ENCODE measurements at places on chromosomes 7 and 10.

GRCh38 chr10:79268742-79269141 lies 78.5 kb upstream of the PPIF start:
- no peak for DNase-seq

DNA sequence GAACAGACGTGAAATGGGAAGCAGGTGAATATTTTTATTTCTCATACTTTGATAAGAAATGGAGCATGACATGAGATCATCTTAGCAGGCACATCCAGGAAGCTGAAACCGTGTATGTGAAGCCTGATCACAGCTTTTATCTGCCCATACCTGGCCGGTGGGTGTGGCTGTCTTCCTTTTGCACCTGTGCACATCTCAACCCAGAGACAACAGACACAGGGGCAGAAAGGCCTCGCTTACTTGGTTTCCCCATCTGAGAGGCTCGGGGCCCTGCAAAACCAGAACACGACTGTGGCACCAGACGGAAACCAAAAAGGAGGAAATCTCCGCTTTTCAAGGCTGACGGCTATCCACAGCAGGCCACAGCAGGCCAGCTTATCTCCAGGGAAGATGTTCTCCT lies 116.4 kb downstream of the TCERG1L start:
- no peak for DNase-seq

DNA sequence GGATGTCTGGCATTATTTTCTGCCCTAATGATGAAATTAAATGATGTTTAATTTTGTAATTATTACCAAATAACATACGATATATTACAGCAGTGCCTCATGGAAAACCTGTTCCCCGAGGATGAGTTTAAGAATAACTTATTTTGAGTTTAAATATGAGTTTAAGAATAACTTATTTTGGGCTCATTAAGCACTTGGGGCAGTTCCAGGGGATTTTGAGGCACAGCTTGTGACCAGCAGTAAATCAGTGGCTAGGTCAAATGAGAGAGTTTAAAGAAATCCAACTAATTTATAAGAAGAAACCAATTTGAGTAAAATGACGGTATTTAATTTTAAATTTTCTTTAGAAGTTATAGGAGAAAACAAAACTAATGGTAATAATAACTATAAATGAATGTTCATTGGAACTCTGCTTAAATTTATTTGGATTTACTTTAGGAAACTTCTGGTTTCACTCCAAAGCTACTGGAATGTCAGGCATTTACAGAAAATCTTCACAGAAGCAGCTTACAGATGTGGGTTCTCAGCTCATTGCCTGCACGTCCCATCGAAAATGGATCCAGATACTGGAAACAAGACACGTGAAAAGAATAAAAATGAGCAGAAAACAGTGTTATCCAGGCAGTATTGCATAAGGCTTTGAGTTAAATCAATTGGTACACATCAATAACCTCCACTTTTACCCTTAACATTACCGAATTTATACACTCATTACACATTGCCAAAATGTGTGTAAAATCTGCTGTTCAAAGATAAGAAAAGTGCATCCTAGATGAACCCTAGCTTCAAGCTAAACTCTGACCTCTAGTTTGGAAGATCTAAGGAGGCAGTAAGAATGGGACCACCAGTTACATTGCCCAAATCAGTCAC lies 784.5 kb upstream of the IGFBP3 start:
- no peak for DNase-seq

GRCh38 chr10:36446881-36447280 lies 678.5 kb upstream of the ANKRD30A start:
- DNase-seq = no peak

GRCh38 chr10:61284222-61284890 lies 168.8 kb downstream of the TMEM26 start:
- peak; percentile 46 for DNase-seq

DNA sequence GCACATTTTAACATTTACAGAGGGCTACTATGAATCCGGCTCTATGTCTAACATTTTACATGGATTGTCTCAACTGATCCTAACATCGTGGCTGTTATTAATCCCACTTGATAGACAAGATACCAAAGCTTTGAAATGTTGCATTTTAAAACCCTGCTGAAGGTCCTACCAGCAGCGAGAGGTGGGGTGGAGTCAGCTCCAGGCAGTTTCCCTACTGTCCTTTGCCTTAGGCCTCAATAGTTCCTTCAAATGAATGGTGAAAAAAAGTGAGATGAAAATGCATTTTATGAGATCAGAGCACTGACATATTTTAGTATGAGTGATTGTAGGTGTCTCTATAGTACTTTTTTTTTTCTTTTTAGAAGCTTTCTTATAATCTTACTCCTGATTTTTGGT lies 26.6 kb downstream of the BAIAP2L1 start:
- DNase-seq = no peak

DNA sequence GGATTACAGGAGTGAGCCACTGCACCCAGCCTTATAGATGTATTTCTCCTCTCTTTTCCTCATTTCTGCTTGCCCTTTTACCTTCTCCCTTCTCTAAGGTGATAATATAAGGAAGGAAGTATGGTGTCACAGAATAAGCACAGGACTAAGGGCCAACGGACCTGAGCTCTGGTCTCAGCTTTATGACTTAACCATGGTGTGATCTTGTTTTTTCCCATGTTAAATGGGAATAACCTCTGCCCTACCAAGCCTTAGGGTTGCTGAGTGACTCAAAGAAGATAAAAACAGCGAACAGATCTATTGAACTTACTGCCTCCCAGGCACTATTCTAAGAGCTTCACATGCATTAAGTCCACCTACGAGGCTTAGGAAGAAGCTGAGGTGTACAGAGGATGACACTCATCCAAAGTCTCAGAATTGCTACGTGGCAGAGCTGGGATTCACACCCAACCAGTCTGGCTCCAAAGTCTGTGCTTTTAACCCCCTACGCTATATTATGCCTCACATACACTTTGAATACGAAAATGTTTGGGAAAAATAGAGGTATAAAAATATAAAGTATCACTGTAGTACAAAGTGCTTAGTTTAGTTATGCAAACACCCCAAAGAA lies 5.6 kb downstream of the UROS start:
- DNase-seq = no peak

DNA sequence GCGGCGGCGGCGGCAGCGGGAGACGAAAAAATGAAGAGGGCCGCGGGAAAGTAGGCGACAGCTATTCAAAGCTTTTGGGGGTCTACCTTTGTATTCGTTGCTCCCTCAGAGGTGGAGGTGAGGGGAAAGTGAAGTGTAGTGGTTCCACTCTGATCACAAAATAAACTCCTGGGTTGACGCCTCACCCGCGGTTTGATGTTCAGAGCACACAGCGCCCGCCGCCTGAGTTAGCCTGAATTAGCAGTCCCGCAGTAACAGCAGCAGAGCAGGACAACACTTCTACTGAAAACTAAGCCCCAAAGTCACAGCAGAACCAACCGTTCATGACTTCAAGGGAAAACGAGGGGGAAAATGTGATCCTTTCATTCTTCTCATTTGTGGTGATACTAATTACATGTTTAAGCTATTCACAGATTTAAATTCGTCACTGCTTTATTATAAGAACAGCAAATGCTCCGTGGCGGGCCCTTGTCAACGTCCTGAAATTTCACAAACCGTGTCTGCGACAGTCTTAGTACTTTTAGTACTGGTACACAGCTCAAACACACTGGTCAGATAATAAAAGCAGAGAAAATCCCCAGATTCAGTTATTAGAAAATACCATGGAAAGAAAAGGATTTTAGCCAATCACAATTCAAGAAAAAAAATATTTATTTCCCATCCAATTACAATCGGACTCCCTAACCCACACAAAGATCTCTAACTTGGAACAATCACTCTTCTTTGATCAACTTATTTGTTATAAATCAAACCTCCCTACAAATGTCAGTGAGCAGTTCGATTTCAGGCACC lies 563 bp upstream of the JMJD1C start:
- no peak for DNase-seq

DNA sequence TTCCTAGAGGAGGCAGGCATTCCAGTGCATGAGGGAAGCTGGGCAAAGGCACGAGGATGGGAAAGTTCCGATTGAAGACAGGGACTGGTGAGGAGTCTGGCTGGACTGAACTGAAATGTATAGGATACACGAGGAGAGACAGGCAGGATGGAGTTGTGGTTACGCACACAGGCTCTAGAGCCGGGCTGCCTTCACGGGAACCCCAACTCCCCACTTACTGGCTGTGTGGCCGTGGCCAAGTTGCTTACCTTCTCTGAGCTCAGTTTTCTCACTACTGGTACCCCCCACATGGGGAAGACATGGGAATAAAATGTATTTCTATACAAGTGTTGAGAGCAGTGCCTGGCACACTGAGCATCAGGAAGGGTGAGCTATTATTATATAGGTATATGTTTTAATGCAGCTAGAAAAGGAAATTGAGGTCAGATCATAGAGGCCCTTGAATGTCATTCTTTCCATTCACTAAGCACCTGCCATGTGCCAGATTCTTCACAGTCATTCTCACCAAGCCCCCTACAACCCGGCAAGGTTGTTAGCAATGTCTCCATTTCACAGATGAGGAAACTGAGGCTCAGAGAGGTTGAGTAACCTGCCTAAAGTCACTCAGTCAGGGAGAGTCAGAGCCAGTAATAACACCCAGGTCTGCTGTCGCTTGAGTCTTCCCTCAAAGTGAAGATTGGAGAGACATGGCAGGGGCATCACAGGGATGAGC lies 9.7 kb downstream of the CHST3 start:
- no peak for DNase-seq

DNA sequence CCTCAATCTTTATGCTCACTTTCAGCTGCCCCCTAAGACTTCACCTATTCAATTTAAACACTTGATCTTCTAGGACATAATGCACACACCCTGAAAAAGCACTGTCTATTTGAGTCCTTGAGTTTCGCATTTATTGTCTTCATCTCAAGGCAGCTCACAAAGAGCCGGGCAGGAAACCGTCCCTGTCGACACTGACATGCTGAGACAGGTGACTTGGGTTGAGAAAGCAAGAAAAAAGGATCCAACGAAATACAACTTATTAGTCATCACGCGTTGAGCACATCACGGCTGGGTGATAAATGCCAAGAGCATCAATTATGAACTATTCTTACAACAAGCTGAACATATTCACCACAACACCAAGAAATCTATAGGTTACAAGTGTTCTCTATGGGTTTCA lies 91.1 kb downstream of the CALN1 start:
- no peak for DNase-seq

DNA sequence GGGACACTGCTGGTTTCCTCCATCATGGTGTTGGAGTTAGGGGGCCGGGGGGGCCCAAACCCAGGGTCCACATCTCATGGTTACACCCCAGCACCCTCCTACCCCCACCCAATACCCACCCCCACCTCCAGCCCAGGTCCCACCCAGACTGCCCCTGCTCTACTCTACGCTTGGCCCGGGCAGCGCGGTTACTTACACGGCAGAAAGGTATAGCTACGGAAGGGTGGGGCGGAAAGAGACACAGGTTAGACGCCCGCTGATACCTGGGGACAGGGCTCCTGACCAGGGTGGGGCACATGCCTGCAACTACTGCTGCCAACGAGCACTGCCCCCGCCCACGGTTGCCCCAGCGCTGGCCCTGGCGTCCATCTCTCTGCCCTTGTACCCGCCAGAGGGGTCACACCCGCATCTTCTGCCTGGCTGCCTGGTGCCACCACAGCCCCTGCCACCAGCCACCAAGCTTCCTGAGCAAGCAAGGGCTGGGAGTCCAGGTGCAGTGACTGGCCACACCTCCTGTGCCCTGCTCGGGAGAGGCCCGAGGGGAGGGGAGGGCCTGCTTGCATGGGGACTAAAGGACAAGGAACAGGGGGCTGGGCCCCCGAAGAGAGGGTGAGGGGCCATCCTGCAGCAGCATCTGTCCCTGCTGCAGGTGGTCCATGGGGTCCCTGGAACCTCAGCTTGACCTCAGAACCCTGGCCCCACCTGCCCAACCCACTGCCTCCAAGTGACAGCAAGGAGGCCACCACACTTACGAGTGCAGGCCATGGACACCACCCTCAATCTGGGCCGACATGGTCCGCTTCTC lies 16.1 kb downstream of the IMPDH1 start:
- DNase-seq = no peak

DNA sequence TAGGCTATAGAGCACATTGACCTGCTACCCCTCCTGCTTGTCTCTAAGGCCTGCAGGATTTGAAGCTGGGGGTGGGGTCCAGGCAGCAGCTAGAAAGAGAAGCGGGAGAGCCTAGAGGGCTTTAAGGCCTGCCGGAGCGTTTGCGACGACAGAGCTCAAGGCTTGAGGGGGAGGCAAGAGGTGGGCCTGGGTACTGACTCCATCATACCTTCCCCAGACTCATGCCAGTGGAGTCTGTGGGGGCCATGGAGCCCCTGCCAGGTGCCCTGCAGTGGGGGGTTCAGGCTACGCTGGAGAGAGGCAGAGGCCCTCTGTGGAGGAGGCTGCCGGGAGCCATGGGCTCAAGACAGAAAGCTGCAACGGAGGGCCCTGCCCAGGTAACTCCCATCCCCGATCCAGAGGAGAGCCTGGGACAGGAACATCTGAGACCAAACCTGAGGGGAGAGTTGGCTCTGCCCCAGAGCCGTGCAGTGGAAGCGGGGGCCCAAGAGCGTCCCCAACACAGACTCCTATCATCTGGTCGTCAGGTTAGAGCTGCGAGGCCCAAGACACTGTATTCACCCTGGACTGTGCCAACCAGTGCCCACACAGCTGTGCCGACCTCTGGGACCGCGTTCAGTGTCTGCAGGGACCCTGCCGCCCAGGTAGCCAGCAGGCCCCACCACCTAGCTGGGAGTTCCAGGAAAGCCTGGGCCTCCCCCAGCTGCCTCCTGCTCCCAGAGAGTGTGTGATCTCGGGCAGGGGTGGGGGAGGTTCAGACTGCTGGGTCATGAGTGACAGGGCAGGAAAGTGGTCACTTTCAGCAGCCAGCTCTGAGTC lies 13.2 kb upstream of the ZNF862 start:
- no peak for DNase-seq

DNA sequence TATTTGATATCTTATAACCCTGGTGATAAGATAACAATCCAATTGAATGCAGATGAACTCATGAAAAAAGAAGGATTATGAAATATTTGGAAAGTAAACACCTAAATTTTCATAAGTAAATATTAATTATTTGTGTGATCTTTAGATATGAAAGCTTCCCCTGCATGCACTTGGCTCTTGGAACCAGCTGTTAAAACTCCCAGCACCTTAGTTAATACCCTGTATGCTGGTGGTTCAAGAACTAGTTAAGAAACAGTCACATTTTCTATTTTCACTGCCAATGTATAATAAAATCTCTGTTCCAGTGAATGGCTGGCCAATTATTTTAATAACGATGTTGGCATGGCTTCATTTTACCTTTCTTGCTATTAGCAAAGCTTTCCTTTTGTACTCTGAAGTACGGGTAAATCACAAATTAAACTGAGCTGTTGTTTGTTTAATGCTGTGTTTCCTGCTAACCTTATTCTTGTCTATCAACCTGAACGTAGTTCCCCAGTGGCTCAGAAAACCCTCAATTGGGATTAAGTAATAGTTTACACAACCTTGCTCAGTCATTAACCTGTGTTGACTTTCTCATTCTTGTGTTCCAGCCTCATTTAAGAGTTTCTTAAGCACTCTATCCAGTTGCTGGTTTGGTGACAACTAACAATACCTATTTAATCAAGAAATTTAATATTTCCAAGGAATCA lies 38.9 kb downstream of the MET start:
- no peak for DNase-seq

DNA sequence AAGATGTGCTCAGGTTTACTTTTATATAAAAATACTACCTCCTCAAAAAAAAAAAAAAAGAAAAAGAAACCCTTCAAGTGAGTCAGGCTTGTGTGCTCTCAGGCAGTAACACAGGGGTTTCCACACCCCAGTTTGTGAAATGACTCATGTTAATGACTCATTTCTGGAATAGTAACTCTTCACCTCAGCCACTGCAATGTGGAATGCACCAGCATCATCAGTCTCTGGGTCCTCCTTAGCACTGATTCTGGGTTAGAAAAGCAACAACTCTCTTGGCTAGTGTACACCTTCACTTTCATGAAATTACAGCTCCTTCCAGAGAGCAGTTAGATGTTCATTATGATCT lies 110.6 kb downstream of the EMX2 start:
- peak; percentile 87 for DNase-seq
